ENCODE measurements at places on chromosomes 16 and 17.

DNA sequence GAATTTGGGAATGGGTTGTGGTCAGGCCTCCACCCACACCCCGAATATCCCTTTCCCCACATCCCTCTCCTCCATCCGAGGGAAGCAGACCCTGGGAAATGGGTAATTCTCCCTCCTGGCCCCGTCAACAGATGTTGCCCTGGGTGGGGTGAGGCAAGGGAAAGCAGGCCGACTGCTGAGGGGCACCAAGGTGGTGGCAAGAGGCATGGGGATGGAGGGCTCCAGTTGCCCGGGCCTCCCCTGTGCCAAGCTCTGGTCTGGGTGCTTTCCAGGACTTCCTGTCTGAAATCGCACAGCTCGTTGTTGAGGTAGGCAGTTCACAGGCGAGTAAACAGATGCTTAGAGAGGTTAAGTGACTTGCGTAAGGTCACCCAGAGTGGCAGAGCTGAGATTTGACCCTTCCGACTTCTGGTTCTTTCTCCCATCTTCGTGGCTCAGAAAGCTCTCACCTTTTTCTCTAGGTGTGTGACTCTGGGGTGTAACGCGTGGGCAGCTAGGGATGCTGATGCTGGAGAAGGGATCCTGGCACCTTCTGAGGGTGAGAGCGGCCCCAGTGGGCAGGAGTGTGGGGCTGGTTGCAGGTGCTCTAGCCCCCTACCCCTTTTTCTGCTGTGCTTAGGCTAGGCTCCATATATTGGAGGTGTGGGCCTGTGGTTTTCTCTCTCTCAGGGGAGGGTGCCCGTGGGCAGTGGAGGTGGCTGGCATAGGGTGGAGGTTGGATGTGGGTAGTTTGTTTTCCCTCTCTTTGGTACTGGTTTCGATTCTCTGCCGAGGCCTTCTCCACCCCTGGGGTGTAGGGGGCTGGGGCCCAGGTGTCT lies 17.2 kb downstream of the RARA start:
- peak; percentile 81 for DNase-seq

DNA sequence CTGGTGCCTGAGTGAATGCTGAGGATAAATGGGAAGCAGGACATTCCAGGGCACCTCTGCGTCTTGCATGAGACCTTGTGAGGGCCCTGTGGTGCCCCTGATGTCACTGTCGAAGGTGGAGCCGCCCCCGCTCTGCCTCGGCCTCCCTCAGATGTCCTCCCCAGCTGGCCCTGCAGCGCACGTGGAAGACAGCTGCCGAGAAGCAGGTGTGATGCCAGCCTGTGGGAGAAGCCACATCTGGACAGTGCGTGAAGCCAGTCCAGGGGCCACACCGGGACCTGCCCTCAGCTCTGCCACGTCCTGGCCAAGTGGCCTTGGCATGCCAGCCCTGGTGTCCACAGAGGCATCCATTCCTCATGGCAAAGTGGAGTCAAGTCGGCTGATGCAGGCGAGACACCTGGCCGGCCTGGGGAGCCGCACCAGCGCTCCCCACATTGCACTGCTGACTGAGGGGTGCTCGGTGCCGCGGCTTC lies 21.6 kb upstream of the METRNL start:
- no peak for DNase-seq

GRCh38 chr16:11743308-11744074 lies 834 bp upstream of the TXNDC11 start:
- DNase-seq, result peak; percentile 63

GRCh38 chr17:56141046-56141839 lies 12.0 kb upstream of the ANKFN1 start:
- no peak for DNase-seq

- no peak for DNase-seq
These were observed 321.4 kb upstream of the TNRC6C start for GRCh38 chr17:77636835-77637817.

GRCh38 chr16:31712064-31712540 lies 161.5 kb upstream of the ZNF267 start:
- no peak for DNase-seq

DNA sequence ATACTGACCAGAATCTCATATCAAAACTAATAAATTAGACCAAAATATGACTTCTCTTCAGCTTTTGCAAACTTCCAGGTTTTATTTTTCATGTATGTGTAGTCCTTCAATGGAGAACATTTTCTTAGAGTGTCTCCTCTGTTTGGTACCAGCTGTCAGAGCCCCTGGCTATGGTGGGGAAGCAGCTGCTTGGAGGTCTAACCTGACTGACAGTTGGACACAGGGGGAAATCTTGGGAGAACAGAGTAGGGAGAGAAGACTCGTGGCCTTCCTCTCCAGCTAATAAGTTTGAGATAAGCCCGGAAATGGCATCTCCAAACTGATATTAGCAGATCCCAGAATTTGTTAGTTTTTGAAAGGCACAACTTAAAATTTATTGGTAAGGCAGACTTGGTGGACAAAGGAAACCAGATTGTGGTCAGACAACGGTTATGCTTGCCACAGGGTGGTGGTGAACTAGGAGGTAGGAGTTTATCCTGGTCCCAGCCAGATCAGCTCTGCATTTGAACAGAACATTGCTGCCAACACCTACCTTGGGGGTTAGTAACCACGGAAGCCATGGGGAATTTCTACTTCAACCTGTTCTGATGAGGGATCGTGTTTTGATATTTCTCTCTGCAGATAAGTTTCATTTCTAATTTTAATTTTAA lies 39.2 kb upstream of the IRX3 start:
- DNase-seq, result no peak

DNA sequence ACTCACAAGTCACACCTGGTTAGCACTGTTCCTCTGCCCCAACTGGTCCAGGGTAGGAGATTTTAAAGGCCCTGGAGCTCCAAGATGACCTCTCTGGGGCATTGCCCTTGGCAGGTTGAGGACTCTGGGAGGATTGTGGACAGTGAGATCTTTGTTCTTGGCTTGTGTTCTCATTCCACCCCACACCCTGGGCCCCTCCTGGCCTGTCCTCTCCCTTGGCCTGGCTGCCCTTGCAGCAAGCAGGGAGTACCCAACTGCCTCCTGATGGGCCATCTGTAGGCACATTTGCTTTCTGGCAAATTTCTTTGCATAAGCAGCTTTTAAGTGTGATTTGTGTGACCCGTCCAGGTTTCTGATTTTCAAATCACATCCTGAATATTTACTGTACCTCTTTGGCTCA lies 239.6 kb downstream of the UTP18 start:
- DNase-seq, result no peak

- no peak for DNase-seq
These were observed 50.2 kb downstream of the PDPK1 start for GRCh38 chr16:2587891-2588565.

GRCh38 chr17:79607940-79608623 lies 2.8 kb downstream of the RBFOX3 start:
- no peak for DNase-seq

DNA sequence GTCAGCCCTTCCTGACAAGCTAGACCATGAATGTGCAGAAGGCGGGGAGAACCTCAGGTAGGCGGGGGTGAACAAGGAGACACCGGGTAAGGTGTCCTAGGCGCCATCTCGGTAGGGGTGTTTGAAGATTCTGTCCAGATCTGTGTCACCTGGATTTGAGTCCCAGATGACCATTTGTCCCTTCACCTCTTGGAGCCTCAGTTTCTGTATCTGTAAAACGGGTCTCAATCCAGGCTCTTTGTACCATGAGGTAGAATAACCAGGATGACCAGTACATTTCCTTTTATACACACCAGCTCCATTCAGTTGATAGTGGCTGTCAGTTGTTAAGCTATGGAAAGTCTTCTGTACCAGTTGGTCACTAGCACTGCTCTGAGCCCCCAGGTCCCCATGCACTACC lies 86.7 kb downstream of the ABCC6 start:
- DNase-seq, result no peak

- no peak for DNase-seq
These were observed 290.4 kb downstream of the HS3ST3A1 start for GRCh38 chr17:13311306-13311705.

GRCh38 chr17:6092182-6092902 lies 22.2 kb downstream of the WSCD1 start:
- no peak for DNase-seq

GRCh38 chr17:61238455-61238933 lies 161.1 kb upstream of the TBX2 start:
- no peak for DNase-seq

DNA sequence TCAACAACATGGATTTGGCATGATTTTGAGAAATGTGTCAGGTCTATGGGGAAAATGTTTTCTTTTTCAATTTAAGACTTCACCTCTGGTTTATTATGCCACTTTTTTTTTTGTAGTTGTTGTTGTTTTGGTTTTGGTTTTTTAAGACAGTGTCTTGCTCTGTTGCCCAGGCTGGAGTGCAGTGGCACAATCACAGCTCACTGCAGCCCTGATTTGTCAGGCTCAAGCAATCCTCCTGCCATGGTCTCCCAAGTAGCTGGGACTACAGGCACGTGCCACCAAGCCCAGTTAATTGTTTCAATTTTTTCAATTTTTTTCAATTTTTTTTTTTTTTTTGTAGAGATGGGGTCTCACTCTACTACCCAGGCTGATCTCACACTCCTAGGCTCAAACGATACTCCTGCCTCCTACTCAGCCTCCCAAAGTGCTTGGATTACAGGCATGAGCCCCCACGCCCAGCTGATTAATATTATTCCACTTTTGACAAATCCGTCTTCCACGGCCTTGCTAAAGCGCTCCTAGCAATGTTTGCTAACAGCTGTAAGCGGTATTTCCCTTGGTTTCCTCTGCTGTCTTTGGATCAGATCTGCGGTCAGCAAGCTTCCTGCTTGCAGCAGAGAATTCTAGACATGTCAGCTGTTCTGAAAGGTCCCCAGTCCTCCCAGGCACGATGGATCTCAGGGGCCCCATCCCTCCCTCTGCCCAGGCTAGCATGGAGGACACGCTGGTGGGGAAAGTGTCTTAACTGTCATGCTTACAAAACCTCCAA lies 7.0 kb upstream of the MILR1 start:
- DNase-seq, result peak; percentile 50

- DNase-seq, result peak; percentile 56
These were observed 16.5 kb upstream of the ADGRG3 start for GRCh38 chr16:57651344-57652333.

DNA sequence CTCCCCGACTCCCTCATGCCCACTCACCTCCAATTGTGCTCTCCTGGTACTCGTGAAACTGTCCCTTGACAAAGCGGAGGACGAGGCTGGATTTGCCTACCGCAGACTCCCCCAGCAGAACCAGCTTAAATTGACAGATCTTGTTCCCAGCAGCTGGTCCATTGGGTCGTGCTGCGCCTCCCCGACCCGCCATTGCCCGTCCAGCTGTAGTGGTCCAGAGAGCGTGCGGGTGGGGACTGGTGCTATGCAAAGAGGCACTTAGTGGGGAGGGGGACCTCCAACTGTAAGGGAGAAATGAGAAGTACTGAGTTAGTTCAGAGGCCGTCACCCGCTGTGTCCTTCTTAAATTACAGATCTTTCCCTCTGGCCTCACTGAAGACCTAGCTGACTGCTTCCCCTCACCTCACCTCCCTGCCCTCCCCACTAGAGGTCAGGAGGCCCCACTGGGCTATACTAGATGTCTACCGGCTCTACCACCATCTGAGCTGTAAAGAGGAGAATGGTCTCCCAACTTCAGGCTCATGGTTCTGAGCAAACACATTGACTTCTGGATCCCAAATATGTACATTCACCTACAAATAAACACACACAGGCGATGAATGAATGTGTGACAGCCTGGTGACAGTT lies 7.8 kb downstream of the HSPB9 start:
- DNase-seq, result no peak

DNA sequence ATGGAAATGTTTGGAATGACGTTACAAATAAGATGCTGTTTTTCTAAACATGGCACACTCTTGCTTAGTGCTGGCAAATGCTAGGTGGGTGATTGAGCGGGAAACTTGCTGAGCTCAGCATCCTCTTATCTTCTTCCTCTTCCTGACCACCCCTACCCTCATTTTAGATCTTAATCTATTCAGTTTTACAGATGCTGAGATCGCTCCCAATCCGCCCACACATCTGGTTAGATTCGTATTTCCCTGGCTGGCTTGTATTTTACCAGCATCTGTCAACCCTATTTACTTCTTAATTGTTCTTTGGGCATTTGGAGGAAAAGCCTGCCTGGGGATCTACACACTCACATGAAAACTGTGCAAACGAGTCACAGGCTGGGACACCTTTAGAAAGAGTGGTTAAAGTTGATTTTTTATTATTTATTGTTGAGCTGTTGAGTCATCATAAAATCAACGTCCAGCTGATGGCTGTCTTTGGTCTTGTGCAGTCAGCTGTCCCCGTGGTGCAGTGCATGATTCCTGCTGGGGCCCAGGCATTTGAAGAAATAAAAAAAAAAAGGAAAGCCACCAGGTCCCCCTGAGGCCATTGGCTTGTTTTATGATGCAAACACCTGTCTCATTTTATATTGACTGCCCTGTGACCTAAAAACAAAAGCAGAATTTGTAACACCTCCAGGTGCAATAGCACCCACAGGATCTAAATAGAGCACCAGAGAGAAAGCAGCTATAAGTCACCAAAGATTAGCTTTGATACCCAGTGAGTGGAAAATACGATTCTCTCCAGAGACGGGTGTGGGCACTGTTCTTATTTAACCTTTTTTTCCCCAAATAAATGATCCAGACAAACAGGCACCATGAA lies 258.6 kb downstream of the HS3ST3B1 start:
- DNase-seq, result no peak

DNA sequence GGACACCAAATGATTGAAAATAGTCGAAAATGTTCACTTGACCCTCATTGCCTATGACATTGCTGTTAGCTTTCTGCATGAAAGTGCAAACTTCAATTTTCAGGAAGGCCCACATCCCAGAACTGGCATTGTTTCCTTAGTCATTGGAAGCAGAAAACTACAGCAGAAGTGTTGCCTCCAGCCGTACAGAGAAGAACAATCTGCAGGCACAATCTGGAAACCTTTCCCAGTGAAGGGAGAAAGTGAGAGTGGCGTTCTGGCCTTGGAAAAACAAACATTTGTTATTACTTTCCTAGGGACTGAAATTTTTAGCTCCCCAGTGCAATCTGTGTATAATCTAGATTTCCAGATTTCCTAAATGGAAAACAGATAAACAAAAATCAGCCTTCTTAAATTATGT lies 529.5 kb upstream of the RBFOX1 start:
- no peak for DNase-seq
